ENCODE measurements at places on chromosomes 16 and 17. TPM values are rescaled to one million over a fixed set of nuclear protein-coding genes. Genes with fewer than 3 reads are reported as not detected.

TM4SF5 gene
- not detected for total RNA-seq

- DNase-seq = no peak
Measured at GRCh38 chr17:2635675-2636074, 42.2 kb downstream of the PAFAH1B1 start.

GRCh38 chr17:75712446-75712845, 8.8 kb upstream of the ITGB4 start:
- DNase-seq = no peak

SHMT1 gene
- total RNA-seq = 8.9 TPM

- no peak for DNase-seq
Measured at GRCh38 chr16:5551909-5552308, 454.3 kb upstream of the EEF2KMT start.

SLC43A2 gene
- total RNA-seq = 12.7 TPM

DNA sequence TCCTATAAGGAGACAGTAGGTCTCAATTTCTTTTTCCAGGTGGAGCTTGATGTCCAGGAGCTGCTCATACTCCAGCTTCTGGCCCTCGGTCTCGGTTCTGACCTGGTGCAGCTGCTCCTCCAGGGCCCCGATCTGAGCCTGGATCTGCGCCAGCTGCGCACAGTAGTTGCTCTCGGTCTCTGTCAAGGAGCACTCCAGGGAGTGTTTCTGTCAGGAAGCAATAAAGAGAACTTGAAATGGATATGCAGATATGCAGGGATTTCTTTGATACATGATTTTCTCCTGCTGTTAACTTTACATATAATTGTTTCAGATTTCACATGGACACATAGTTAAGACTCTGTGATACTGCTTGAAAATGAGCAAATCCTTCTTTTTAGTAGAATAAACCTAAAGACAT, 4.7 kb downstream of the KRT25 start:
- no peak for DNase-seq

GRCh38 chr17:1431631-1432104, 24.4 kb downstream of the CRK start:
- DNase-seq = peak; percentile 44

GRCh38 chr16:89720813-89721545, at the start of the genes VPS9D1 and ZNF276:
VPS9D1 (minus strand) TSS chr16:89720898; CDS start chr16:89720861, 37 bp downstream.
ZNF276 (plus strand) TSS chr16:89721537; CDS start chr16:89721641, 104 bp downstream.
- peak; percentile 73 for DNase-seq

DNA sequence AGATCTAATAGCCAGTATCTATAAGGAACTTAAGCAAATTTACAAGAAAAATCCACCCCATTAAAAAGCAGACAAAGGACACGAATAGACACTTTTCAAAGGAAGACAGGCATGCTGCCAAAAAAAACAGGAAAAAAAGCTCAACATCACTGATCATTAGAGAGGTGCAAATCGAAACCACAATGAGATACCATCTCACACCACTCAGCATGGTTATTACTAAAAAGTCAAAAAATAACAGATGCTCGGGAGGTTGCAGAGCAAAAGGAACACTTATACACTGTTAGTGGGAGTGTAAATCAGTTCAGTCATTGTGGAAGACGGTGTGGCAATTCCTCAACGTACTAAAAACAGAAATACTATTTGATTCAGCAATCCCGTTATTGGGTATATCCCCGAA, 9.6 kb downstream of the STX8 start:
- DNase-seq = no peak

RMI2 gene
- 3.9 TPM for total RNA-seq

DNA sequence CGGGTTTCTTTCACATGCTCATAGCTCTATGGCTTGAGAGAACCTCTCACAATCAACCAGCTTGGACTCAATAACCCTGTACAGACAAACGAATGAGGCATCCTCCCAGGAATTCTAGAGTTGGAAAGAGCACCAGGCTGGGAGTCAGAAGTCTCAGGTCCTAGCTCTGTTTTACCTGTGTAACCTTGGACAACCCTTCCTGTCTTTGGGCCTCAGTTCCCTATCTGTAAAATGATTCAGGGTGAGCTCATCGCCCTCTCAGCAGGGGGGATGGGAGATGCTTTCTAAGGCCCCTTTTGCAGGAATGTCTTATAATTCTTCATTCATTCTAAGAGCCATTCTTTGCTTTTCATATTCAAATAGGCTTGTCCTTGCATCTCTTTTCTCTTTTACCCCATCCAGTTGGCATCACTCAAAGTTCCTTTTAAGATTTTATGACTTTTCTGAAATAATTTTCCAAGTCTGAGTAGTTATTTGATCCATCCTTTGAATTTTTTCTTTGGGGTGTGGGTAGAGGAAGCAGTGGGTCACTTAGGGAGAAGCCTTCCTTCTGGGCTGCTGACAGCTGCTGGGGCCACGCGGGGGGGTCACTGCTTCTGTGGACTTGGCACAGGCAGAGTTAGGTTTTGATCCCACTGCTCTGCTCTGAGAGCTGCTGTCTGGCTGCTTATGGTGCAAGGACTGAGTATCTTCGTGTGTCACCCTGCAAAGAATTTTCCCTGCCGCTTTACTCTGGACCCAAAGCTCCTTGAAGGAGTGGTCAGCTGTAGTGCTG, 102.7 kb downstream of the UTP18 start:
- no peak for DNase-seq

GRCh38 chr17:20009052-20009301, 182 bp upstream of the SPECC1 start:
- no peak for DNase-seq

CES1 gene
- 8.3 TPM for total RNA-seq

GRCh38 chr16:81277541-81278080, 37.2 kb upstream of the GAN start:
- no peak for DNase-seq

DNA sequence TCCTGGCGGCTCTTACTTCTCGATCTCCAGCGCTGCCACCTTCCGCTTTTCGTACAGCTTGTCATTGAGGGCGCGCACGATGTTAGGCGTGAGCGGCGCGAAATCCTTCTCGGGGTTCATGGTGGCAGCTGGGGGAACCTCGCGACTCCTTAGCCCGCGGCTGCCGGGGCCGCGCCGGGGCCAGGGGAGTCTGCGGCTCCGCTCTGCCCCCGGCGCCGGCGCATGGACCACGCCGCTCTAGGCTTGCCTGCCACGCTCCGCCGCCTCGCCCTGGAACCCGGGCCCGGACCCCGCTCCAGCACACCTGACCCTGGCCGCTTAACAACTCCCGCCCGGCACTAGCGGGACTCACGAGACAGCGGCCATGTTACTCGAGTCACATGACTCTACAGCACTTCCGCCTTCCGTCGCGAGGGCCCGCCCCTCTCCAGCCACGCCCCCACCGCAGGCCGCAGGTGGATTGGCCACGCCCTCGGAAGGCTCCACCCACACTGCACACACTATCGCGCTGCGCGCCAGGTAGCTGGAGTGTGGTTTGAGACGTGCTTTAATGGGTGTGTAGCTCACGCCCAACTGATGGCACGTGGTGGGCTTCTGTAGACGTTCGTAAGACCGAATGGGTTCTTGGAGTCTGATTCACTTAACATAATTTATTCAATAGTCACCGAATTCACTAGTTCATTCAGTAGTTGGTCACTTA, at the start of gene VAC14:
Gene VAC14, minus strand, starts transcription at position 378 of the 700 bp plus-strand sequence. Its CDS starts 258 bp downstream, at position 120.
- peak; percentile 96 for DNase-seq

GRCh38 chr16:87322833-87323726, 5.9 kb upstream of the C16orf95 start:
- DNase-seq = no peak

IL34 gene
- total RNA-seq = 16.8 TPM

KCNH4 gene
- total RNA-seq = 0.41 TPM

- DNase-seq = peak; percentile 60
Measured at GRCh38 chr17:58120195-58120822, 27.9 kb upstream of the OR4D1 start.

TIMP2 gene
- 275 TPM for total RNA-seq

LHX1 gene
- not detected for total RNA-seq

DNA sequence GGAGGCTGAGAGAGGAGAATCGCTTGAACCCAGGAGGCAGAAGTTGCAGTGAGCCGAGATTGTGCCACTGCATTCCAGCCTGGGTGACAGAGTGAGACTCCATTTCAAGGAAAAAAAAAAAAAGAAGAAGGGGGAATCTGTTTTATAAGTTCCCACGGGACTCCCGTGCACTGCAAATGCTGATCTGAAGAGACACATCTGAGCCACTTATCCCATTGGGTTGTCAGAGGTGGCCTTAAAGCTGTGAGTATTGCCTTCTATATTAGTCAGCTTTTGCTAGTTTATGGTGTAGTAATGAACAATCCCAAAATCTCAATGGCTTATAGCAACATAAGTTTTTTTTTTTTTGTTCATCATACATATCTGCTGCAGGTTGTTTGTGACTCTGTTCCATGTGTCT, 82.8 kb downstream of the MRM1 start:
- no peak for DNase-seq

- no peak for DNase-seq
Measured at GRCh38 chr17:47210105-47210504, 957 bp downstream of the MYL4 start.

DNA sequence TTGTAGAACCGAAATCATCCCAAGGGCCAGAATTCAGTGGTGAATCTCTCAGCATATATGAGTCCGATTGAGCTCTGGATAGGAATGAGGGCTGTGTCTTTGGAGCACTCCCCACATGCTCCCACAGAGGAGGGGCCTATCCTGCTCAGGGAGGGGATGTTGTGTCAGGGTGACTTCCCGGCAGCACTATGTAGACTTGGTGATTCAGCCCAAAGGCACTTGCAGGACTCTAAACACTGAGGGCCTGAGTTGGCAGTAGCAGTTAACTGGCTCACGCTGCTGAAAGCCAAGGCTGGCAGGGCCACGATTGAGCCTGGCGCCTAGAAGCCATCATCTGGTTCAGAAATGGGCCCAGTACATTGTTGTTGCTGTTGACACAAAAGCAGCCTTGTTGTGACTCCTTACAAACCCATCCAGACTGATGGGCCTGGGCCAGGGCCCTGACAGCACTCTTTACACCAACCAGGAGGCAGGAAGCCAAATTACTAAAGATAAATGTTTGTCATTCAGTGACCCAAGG, 31.9 kb downstream of the NMT1 start:
- peak; percentile 96 for DNase-seq

DNA sequence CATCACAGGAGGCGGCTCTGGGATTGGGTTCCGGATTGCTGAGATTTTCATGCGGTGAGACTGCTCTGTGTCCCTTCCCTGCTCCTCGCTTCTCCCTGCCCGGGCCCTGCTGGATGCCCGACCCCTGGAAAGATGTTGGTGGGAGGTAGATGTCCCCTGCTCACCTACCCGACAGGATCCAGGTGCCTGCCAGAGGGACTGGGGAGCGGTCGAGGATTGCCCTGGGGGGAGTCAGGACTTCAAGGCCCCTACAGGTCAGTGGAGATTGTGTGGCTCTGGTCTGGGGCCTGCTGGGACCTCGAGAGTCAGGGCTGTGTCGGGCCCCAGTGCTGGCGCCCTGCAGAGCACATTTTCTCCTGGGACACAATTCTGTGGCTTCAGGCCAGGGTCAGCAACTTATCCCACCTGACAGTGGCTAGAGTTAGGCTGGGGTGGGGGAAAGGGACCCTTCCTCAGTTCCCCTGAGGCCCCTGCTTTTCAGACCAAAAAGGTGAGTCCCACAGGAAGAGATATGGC, 3.3 kb downstream of the DECR2 start:
- DNase-seq = no peak

- no peak for DNase-seq
Measured at GRCh38 chr17:70297397-70297796, 128.1 kb downstream of the KCNJ2 start.

- no peak for DNase-seq
Measured at GRCh38 chr17:66403846-66404556, 101.6 kb downstream of the PRKCA start.

- no peak for DNase-seq
Measured at GRCh38 chr16:74580833-74581232, 26.1 kb downstream of the GLG1 start.

DNA sequence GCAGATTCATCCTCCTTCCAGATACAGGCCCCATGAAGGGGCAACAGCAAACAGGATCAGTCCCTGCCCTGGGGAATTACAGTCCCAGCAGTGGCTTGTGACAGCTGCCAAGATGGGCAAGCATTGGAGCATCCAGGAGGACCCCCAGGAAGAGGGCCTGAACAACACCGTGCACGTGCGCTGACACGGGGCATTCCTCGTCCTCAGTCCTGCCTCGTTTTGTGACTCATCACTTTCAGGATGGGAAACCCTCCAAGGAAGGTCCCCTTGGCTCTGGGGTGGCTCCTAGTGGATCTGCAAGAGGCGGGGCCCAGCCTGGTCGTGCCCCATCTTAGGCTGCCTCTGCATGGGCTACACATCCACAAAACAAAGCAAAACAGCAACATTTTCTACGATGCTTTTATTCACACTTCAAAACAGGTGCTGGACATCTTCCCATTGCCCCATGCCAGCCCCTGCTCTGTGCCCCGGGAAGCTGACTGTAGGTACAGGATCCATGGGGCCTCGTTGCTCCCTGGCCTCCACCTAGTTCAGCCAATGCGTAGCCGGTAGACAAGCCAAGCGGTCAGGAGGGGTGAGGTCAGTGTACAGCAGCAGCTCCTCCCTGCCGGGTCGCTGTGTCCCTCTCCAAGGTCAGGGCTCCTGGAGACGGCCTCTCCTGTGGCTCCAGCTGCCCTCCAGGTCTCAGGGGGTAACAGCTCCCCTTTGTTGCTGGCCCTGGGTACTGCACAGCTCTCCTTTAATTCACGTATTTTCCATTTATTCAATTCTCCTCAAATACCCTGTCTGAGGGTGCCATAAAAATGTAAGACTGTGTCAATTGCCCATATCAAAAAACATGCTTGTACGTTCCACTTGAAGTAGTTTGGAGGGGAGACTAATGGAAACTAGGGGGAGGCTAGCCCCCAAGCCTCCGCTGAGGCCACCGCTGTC, 32.2 kb downstream of the ACTG1 start:
- DNase-seq = peak; percentile 89

- DNase-seq = no peak
Measured at GRCh38 chr17:13283606-13284005, 265.8 kb upstream of the ELAC2 start.

- no peak for DNase-seq
Measured at GRCh38 chr16:87483481-87483880, 9.3 kb downstream of the ZCCHC14 start.

NACA2 gene
- total RNA-seq = not detected

- peak; percentile 60 for DNase-seq
Measured at GRCh38 chr16:48687421-48688038, 77.5 kb upstream of the N4BP1 start.

DNA sequence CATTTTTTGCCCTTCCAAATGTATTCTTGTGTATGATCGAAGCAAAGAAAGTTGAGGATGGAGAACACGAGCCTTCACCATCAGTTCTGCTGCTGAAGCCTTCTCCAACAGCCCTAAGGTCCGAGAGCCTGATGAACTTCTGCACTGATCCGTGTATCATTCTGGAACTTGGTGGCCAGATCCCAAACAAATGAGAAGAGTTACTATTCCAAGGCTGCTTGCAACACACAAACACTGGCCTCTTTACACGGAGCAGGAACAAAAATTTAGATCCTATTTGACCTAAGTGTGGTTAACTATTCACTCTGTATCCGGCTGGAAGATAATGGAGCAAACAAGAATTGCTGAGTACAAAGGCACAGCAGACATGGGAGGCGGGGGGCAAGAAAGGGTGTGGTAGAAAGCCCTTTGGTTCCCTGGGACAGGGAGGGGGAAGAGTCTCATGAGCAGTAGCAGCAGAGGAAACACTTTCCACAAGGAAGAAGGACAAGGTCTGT, 282.9 kb downstream of the SOX9 start:
- DNase-seq = no peak
